Umbilical cord (tissue), 2 donors: ENCODE measurements at places on chromosomes 2 and 18. TPM values are rescaled to one million over a fixed set of nuclear protein-coding genes. Genes with fewer than 3 reads are reported as not detected.

DSG4 gene
- 0.24 TPM for total RNA-seq

SPP2 gene
- total RNA-seq = not detected

ADGRF3 gene
- 0.48 TPM for total RNA-seq

RGPD4 gene
- 2.2 TPM for total RNA-seq

ZBTB7C gene
- total RNA-seq = 1.7 TPM

POTEI gene
- 0.96 TPM for total RNA-seq

NEU4 gene
- 0.72 TPM for total RNA-seq

GALNT3 gene
- 11.8 TPM for total RNA-seq

TGFBRAP1 gene
- 20.5 TPM for total RNA-seq

ALLC gene
- 0.48 TPM for total RNA-seq

LIPG gene
- 6.7 TPM for total RNA-seq

TRPM8 gene
- total RNA-seq = 17.3 TPM

LINC00305 gene
- total RNA-seq = not detected

LRRC30 gene
- total RNA-seq = 3.4 TPM

FOXI3 gene
- total RNA-seq = 1.7 TPM
